ENCODE measurements at places on chromosomes 2 and 18.
A peak's percentile ranks its signal among the peaks of the same experiment; 100 is the strongest.

GRCh38 chr2:162317861-162318327, 590 bp downstream of the IFIH1 start:
- peak; percentile 76 for DNase-seq

DNA sequence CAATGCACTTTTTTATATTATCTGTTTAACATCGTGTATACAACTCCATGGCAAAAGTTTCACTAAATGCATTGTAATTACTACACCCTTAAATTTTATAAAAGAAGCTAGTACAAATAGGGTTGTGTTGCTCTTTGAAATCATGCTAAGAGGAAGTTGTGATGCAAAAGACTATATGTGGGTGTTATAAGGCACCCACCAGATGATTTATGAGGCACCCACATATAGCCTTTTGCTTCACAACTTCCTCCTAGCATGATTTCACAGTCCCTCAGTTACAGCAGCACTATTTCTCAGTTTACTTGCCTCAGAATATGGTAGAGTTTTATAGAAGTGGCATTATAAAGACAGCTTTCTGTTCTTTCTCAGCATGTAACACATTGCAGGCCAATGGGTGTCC, 277.3 kb upstream of the DOK6 start:
- no peak for DNase-seq

- no peak for DNase-seq
These were observed 572 bp upstream of the ZNF516 start for GRCh38 chr18:76495435-76496193.

GRCh38 chr18:51890762-51891161, 449.2 kb upstream of the DCC start:
- DNase-seq: no peak

- DNase-seq: no peak
These were observed 223.5 kb downstream of the HRH4 start for GRCh38 chr18:24683925-24684324.

DNA sequence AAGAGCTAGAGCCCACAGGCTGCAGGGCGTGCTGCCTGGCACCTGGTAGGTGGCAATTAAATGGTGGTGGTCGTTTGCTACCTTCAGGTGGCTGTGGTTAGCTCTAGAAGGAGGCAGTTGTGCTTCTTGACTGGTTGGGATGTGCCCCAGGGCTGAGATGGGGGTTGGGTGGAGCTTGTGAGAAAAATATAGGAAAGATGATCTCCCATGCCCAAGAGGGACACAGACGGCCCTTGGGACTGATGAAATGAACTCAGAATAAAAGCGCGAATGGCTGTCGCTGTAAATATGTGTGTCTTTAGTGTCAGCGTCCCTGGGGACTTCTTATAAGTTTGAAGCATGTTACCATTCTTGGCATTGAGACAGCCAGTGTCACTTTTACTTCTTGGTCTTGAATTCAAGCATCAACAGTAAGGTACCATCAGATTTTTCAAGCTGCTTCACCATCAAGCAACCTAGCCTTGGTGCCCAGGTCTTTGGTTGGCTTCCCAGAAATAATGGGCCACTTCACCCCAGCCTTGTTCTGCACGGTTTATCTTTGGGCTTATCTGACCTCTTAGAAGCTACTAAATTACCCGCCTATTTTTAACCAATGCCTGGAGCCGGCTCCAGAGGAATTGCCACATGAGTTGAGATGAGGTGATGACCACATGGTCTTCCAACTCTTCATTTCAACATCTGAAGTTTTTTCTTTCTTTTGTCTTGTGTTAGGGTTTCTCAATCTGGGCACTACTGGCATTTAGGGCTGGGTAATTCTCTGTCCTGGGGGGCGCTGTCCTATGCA, 11.9 kb downstream of the LRRFIP1 start:
- no peak for DNase-seq

DNA sequence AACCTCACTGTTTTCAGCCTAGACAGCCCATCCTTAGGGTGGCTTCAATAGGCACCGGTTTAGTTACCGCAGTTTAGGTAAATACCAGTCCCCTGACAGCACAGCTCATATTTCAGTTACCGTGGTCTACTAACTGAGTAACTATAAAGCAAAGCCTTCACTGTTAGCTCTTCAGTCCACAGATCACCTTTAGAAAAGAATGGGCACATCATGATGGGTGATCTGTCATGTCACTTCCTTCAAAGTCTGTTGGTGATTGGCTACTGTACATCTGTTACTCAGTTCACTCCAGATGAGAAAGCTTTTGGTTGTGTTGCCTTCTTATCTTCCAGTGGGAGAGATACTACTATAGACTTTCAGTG, 21.0 kb downstream of the SLC20A1 start:
- no peak for DNase-seq

GRCh38 chr18:67665266-67665665, 148.7 kb upstream of the DSEL start:
- DNase-seq: no peak

DNA sequence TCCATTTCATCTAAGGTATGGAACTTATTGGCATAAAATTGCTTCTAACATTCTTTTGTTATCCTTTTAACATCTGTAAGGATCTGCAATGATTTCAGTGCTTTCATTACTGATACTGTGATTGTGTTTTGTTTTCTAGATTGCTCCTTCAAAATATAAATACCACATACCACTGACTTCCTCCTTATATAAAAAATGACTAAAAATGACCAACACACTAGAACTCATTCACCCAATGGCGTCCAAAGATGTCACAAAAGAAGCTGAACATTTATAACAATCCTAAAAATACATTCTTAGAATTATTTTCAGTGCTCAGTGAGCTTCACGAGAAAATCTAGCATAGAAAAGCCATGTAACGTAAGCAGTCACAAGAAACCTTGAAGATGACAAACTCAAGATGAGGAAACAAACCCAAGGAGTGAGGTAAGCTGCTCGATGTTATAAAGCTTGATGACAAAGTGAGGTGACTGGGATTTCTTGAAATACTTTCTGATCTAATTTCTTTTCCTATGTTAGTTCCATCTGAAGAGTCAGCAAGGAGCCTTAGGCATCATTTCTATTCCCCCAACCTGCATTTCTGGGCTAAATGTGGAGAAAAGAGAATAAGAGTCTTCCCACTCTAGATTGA, 42.6 kb downstream of the PNO1 start:
- no peak for DNase-seq

DNA sequence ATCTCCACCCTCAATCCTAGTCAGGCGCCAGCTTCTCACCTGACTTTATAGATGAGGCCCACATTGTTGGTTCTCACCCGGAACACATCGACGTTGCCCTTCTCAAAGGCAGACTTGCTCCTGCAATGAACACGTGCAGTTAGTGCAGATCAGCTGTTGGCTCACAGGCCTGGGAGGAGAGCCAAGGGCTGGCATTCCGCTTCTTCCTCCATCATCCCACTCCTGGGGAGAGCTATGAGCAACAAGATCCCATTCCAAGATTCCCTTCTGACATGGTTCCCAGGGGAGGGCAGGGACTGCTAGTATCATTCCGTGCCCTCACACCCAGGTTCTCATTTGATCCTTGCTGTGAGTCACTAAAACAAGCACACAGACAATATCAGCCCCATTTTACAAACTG, 15.1 kb downstream of the LOXHD1 start:
- no peak for DNase-seq

GRCh38 chr2:237700512-237701032, 73.2 kb downstream of the LRRFIP1 start:
- peak; percentile 84 for DNase-seq

- DNase-seq: no peak
These were observed 591.3 kb upstream of the ZNF804A start for GRCh38 chr2:184006998-184007397.

Data from coronary artery (tissue), 2 donors.